Kidney tubule cell (primary cell): ENCODE measurements at places on chromosomes 1 and 21.
A peak's percentile ranks its signal among the peaks of the same experiment; 100 is the strongest.

DNA sequence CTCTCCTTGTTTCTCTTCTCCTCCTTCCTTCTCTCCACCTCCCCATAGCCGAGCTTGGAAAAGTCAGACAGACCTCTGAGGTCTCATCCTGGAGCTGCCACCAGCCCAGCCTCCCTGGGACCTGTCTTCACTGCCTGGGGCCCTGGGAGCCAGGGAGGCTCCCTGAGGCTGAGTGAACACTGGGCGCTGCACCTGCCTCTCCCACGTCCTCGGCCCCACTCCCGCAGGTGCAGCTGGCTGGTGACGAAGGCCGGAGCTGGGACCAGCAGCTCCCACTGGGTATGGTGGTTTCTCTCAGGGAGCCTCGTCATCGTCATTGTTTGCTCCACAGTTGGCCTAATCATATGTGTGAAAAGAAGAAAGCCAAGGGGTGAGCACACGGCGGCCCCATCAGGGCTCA lies 5.3 kb downstream of the TNFRSF14 start:
- no peak for DNase-seq

- DNase-seq: no peak
These were observed 180.4 kb upstream of the FOXD3 start for GRCh38 chr1:63142001-63142400.

GRCh38 chr1:98929437-98929836 lies 75.2 kb downstream of the PLPPR5 start:
- no peak for DNase-seq

GRCh38 chr1:17768651-17769241 lies 13.6 kb downstream of the ACTL8 start:
- DNase-seq: peak; percentile 84
